Activated T-cell treated with anti-CD3 and anti-CD28 coated beads, Interleukin-2, amount 50 U/mL, for 48 hours (primary cell): ENCODE measurements at places on chromosomes 11 and 22.

- DNase-seq, result no peak
These were observed 9.7 kb upstream of the CENATAC start for GRCh38 chr11:118988280-118988679.

DNA sequence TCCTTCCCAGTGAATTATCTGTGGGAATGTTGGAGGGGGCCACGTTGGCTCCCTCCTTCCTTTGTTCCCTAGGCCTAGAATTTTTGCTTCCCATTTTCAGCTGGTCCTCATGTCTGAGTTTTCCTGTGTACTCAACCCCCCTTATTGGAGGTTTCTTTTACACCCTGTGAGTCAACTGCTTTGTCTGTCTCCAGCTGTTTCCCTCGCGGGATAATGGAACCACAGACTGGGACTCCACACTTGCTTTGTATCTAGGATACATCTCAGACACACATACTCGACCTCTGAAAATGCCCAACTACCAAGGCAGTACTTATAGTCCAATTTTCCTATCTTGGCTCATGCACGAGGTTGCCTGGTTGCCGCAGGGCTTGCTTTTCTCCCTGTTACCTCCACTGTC lies 352.7 kb upstream of the MPPED2 start:
- DNase-seq, result no peak

DNA sequence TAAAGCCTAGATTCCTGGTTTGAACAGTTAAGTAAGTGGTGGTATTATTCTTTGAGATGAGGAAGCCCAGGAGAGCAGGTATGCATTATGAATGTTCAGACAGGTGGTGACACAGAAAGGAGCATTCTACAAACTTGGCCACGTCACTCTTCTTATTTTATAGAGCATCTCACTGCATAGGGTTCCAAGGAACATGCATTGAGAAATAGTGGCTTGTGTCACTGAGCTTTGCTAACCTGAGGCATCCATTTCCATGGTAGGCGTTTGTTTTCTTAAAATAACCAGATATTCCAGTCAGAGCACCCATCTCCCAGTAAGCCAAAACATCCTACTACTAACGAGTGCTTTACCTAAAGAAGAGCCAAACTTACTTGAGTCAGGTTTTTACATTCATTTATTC lies 169.7 kb downstream of the NAV2 start:
- no peak for DNase-seq

DNA sequence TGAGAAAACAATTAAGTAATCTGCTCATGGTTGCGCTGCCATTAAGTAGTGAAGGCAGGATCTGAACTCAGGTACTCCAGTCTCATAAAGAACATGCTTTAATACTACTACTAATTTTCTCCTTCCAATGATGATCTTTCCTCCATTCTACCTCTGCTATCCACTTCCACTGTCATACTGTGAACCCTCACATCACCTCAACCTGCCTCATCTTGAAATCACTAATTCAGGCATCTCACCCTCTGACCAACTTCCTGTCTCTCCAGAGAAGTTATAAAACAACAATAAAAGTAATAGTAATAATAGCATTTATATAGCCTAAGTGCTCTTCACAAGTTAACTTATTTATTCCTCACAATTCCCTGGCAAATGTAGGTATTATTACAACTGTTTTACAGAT lies 57.1 kb upstream of the PSMA1 start:
- no peak for DNase-seq

DNA sequence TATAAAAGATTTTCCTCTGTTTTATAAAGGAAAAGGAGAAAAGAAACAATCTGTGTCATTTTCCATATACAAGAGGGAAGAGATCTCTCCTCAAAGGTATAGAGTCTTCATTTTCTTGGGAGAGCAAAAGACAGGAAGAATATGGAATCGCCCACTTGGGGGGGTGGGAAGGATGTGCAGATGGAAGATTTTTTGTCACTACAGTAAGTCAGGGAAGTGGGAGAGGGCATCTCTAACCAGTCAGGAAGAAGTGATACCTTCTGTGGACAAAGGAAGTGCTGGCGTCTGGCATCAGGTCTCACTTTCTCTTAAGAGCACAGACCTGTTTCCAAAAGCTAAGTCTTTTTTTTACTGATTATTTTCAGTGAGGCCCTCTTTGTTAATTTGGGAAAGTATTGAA lies 1.4 kb downstream of the PRR14L start:
- no peak for DNase-seq

DNA sequence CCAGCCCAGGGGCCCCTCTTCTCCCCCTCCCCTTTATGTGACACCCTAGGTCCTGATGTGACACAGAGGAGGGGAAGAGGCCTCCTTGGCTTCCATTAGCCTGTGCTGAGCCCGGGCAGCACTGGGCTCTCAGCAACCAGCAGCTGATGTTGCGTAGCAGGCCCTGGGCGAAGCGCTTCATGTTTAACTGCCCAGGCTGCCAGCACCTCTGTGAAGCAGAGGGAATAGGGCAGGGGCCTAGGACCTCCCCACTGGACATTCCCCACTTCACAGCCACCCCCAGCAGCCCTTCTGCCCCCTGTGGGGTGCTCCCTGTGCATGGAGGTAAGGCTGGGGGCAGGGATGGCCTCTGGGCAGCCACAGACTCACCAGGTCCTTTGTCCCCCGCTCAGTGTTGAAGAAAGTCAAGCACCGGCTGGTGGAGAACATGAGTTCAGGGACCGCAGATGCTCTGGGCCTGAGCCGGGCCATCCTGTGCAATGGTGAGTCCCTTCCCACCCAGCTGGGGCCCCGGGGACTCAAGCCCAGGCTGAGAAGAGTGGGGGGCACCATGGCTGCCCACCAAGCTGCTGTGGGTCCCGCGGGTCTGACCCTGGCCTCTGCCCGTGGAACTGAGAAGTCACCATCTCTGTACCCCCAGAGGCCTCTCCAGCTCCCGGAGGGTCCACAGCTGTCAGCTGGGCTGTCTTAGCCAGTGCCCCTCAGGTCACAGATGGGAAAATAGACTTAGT lies 11.6 kb downstream of the PICK1 start:
- DNase-seq, result no peak

- DNase-seq, result no peak
These were observed 1475.5 kb upstream of the TENM4 start for GRCh38 chr11:80916173-80916798.

DNA sequence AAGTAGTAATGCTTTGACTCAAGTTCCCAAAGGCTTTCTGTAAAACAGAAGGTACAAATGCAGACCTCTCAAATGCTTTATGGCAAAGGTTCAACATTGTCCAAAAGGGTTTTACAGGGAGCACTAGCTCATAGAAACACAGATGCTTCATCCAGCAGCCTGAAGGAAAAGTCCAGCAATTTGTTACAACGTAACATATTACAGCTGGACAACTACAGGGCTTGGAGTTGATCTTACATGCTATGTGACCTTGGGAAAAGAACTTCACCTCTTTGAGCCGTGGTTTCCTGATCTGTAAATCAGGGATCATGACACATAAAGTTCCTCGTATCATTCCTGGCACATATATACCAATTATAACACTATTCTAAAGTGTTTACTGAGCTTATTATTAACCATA lies 84.9 kb downstream of the DDIAS start:
- no peak for DNase-seq

GRCh38 chr22:49097966-49098365 lies 729.7 kb downstream of the BRD1 start:
- DNase-seq, result no peak

DNA sequence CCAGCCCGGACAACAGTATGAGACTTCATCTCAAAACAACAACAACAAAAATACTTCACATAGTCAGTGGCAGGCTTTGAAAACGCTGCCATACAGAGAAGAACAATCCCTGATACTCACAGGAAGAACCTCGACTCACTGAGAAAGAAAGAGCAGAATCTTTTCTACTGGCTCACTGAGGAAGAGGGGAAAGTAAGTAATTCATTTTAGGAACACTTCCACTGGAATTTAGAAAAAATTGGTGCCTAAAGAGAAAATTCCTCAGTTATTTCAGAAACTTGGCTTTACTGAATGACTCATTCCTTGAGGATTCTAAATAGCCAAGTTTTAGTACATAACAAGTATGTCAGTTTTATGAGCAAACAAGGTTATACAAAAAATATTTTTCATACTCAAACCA lies 12.3 kb downstream of the NARS2 start:
- DNase-seq, result no peak

GRCh38 chr11:66489636-66490035 lies 9.4 kb downstream of the DPP3 start:
- DNase-seq, result no peak

DNA sequence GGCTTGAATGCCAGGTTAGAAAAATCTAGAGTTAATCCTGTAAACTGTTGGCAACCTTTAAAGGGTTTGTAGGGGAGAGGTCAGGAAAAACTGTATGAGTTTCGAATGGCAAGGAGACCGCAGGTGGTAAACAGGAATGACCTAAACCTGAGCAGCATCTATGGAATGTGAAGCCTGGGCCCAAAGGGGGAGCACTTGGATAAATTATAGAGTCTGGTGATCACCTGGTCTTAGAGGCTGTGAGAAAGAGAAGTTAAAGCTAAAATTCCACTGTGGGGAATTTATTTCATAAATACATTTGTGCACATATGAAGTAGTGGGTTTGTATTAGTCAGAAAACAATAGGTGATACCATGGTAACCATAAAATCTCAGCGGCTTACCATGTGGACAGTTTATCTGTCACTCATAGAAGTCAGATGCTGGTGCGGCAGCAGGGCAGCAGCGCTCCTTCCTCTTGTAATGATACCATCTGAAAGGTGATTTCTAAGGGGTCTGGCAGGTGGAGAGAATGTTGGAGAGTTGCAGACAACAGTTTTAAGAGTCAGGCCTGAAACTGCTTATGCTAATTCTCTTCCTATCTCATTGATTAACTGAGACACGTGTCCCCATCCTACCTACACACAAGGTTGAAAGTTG lies 1104.4 kb upstream of the CCDC90B start:
- no peak for DNase-seq

DNA sequence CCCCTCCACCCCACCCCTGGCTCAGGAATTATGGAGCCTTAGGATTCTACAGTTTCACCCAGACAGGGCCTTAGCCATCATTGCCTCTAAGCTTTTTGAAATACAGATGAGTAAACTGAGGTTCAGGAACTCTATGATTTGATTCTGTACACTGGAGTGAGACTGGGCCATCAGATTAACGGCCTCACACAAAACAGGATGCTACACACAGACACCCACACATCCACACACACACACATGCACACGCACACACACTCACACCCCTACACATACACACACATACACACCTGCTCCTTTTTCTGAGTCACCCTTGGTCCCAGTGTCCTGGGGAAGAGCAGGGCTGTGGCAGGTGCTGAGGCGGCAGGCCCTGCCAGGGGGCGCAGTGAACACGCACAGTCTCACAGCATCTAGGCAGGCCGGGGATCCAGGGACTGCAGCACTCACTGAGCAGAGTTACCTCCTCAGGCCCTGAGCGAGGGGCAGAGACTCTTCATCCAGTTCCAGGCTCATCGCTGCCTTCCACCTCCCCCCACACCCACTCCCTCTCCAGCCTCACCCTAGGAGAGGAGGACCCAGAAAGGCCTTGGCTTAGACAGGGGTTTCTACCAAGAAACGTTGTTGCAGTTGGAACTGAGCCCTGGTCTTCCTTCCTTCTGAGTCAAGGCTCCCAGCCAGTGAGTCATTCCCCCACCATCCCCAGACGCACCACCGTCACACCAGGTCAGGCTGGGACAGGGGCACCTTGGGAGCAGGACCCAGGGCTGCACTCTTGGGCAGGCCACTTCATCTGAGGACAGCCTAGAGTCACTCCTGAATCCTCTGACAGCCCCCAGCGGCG lies 89.8 kb upstream of the PARVA start:
- peak; percentile 25 for DNase-seq

GRCh38 chr22:40263191-40263590 lies 83.1 kb upstream of the ADSL start:
- DNase-seq, result no peak

DNA sequence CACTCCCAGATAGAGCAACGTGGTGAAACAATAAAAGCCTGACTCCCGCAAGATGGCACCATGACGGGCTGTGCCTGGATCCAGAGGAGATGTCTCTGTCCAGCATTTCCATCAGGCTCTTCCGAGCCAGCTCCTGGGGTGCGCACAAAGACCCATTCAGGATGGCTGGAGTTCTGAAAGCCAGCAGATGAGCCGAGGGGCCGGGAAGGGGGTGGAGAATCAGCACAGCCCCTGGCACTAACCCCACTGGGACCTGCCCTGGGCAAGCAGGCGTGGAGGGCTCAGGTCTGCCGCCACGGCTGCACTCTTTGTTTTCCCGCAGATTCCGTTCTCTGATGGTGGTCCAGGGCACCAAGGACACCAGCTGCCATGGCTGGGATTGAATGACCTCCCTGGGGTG lies 97.2 kb upstream of the BLID start:
- no peak for DNase-seq

DNA sequence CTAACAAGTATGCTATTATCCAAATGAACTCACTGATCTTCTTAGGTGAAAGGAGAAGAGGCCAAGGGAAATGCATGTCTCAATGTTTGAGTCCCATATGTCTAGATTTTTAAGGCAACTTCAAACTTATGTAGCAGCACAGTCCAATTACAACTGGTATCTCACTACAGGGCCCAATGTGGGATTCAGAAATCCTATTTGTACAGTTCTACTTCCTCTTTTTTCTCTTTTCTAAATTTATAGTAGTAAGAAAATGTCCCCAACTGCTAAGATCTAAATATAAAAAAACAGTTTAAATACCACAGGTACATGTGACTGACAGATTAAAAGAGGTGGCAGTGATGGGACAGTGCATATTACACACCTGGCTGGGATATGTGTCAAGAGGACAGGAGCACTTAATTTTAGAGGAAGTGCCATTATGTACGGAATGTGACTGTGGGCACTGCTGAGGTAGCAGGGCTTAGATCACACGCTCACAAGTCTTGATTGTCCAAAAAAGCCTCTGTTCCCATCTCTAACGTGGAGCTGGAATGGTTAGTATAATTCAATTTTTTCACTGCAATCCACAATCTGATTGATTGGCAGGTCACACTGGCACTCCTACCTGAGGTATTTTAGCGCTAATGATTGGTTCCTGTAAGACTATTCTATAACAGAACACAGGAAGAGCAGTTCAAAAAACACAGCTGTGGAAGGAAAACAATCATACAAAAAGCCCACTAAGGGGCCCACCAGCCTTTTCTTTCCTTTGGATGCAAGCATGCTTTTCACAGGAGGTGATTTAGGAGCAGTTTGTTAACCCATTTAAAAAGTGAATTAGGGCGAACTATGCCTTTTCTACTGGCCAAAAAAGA lies 34.6 kb downstream of the APOL5 start:
- no peak for DNase-seq

- DNase-seq, result peak; percentile 32
These were observed 1.4 kb upstream of the SIGIRR start for GRCh38 chr11:416051-416756.

DNA sequence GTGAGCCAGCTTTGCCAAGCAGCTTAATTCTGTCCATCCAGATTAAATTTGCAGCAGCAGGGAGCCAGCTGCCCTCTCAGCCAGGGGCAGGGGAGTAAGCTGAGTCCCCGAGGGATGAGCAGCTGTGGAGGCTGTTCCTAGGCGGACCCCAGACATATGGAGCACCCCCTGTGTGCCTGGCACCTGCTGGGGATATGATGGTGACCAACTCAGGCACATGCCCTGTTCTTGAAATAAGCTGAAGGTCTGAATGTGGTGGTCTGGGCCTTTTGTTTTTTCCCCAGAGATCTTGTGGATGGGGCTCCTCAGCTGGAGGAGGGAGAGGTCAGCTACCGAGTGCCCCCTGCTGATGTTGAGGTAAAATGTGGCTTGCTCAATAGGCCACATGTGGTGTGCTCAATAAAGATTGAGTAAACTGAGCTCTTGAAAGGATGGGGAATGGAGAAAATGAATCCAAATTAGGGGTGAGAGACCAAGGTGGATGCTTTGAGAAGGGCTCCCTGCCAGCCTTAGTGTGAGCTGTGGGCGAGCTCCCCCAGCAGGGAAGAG lies 103.3 kb upstream of the NNMT start:
- no peak for DNase-seq
